ENCODE measurements at places on chromosomes 6 and 20. TPM values are rescaled to one million over a fixed set of nuclear protein-coding genes. Genes with fewer than 3 reads are reported as not detected.

DNA sequence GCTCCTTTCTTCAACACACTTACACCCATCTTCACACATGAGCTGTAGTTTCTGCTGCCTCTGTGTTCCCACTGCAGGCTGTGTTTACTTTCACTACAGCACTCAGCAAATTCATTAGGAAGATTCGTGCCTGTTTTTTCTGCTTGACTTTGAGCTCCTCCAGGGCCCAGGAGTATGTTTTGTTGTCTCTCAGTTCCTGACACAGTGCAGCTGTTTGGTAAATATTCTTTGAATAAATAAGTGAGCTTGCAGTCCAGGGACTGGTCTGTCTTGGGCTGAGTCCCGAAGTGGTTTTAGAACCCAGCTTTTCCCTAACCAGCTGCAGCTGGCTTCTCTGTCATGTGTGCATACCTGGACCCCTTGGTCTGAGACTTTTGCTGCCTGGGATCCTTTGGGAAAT, 46.6 kb upstream of the CCN6 start:
- no peak for DNase-seq

DNA sequence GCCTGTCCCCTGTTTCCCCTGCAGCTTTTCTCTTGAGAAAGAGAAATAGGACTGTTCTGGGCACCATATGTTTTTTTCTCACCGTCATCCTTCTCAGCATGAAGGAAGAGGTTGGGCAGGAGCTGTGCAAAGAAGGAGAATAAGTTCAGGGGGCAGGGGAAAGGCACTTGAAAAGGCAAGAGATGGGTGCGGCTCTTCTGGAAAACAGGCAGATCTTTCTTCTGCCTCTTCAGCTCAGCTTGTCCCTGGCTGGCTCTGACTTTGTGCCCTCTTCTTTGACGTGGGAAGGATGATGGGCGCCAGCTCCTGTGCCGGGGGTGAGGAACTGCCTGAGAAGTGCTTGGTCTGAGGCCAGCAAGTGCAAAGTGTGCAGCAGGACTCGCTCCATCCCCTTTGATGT, 206.5 kb downstream of the DOK5 start:
- no peak for DNase-seq

GRCh38 chr6:136873748-136874147, 48.4 kb upstream of the SLC35D3 start:
- no peak for DNase-seq

DNA sequence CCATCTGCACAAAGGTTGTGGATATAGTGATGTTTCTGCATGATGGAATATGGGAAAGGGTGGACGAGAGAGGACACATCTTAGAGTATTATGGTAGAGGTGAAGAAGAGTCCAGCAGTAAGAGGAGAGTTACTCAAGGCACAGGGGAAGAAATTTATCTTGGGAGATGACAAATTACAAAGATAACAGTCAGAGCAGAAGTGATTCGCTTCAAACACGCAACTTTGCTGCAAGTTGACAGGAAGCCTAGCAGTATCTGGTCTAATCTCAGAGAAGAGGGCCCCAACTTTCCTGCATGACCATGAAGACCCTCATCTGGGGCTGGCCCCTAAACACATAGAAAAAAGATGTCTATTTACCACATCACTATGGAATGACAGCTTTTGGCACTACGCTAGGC, 1.2 kb upstream of the CALHM6 start:
- no peak for DNase-seq

DNA sequence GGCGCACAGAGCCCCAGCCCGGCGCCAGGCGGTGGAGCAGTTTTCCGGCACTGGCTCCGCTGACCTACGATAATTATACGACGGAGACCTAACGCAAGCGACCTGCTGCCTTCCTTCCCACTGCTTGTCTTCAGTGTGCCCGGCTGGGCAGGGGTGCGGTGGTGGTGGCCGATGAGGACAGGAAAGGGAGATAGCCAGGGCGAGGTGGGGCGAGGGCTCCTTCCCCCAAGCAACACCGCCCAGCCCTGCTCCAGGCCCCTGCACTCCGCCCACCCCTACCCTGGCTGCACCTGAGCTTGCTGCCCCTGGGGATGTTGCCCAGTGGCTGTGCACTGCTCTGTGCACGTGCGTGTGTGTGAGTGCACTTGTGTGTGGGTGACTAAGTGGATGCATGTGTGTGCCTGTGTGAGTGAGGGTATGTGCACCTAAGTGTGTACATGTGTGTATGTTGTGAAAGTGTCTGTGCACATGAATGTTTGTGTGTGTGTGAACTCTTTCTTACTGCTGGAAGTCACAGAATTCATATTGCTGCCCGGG, 42.6 kb upstream of the IRF4 start:
- no peak for DNase-seq

DNA sequence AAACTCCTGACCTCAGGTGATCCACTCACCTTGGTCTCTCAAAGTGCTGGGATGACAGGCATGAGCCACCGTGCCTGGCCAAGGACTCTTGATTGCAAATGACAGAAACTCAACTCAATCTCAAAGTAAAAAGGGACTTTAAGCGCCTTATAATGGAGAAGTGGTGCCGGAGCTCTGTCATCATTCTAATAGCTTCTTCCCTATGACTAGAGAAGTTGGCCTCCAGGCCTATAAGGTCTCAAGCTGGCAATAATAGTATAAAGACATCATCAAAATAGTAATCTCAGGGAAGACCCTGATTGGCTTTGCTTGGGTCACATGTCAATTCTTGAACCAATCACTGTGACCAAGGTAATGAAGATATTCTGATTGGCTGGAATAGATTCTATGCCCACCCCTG, 8.5 kb upstream of the KIAA1755 start:
- no peak for DNase-seq

DNA sequence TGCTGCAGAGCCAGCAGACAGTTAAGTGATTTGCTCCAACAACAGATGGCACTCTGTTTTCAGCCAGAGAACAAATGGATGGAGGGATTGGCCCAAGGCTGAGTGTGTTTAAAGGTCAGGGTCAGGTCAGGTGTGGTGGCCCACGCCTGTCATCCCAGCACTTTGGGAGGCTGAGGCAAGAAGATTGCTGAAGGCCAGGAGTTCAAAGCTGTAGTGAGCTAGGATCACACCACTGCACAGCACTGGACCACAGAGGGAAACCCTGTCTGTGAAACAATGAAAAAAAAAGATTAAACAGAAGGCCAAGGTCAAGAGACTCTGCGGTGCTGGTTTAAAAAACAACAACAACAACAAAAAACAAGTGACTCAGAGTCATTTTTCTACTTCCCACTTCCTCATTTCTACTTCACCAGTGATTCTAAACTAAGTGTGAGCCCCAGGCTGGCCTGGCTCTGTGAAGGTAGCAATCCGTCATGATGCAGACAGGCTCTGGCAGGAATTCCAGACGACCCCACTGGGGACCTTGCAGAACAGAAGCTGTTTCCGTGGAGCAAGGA, 42.5 kb upstream of the ARMC2 start:
- DNase-seq: no peak

DNA sequence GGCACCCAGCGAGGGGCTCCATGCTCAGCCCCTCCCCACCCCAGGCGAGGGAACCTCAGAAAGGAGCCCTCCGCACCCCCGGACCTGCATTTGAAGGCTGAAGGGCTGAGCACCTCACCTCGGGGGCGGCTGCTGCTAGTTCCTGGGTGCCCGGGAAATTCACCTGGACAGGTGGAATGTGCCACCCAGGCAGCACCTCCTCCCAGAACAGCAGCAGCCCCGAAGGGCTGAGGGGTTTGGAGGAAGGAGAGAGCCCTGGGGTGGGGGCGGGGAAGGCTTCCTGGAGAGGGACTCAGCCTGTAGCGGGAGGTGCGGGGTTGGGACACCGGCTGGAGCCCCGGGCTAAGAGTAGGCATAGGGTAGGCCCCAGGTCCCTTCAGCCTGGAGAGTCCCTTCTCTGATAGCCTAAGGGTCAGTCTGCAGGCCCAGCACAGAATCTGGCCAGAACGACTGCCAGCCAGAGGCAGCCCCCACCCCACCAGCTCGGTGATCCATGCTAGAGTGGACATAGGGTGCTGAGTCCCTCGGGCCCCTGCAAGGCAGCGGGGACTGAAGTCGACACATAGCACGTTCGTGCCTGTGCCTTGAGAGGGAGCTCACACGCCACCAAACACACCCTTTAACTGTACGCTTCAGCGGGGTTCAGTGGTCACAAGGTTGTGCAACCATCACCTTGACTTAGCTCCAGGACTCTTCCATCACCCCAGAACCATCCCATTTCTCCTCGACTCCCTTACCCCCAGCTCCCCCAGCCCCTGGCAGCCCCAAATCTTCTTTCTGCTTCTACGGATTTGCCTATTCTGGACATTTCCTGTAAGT, 180.9 kb downstream of the TAF4 start:
- no peak for DNase-seq

DNA sequence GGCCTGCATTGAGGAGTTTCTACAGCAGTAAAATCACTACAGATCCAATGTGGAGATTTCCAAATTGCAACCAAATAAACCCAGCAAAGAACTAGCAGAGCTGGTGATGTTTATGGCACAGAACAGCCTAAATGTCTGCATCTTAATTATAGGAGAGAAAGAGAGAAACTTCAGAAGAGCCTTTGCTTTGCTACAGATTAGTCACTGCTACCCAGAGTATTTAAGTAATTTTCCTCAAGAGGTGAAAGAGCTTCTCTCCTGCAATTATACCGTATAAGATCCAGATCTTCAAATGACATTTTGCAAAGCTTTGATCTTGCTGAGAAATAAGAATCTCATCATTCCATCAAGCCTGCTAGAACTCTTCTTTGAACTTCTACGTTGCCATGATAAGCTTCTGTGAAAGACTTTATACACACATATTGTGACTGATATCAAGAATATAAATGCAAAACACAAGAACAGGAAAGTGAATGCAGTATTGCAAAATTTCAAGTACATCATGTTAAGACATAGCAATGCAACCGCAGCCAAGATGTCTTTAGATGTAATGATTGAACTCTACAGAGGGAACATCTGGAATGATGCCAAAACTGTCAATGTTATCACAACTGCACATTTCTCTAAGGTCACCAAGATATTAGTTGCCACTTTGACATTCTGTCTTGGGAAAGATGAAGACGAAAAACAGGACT, 48.0 kb downstream of the MKKS start:
- no peak for DNase-seq

DNA sequence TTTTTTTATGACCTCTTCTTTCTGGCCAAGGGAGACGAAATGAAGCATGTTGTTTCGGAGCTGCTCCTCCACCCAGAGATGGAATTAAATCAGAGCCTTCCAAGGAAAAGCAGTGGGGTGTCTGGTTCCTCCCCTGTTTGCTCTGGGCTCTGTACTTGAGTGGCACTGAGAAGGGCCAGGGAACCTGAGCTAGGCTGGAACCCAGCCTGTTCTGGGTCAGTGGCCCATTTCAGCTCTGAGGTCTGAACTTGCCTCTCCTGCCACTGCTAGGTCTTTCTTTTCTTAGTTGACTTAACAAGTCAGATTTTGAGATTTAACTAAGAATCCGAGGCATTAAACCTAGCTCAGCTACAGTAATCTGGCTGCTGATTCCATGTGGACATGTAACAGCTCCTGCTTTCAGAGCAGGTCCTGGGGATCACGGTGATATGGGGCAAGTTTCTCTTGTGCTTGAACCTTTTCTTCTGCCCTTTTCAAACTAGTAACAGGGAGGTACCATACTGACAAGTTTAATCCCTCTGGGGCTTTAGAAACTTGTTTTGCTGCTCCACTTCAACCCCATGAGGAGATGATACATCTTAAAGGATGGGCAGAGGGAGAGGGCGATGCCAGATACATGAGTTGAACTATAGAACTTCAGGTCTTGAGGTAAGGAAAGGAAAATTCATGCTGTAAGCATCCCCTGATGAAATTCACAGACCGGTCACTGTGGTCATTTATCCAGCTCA, 101.1 kb downstream of the SLC24A3 start:
- DNase-seq: no peak

DNA sequence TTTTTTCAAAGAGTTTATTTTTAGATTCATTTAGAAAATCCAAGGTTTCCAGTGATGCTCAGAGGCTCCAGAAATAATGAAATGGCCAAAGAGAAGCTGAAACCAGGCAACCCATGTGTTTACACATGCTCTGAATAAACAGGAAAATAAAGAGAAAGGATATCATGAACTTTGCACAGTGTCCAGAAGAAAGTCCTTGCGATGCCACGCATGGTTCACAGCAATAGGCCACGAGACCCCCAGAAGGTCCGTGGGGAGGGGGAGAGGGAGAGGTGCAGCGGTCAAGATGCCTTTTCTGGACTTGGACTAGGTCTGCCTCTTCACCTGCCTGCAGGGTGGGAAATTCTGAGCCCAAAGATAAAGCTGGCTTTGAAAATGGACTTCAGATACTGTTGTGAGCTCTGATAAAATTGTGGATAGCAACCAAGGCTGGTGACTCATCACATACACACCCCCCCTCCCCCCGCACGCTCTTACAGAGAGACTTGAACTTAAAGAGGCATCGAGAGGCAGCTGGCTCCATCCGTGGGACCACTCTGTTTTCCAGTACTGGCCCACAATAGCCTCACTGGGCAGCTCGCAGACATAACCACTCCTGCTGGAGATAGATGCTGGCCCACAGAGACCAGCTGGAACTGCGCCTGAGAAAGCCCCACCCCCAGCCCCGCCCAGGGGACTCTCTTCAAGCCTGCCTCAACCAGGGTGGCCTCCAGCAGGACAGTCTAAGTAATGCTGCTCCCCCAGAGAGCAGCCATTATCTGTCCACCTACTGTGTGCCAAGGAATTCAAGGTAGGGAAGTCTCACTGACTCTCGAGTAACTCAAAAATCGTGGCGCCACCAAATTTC, 21.2 kb upstream of the NFATC2 start:
- no peak for DNase-seq

DNA sequence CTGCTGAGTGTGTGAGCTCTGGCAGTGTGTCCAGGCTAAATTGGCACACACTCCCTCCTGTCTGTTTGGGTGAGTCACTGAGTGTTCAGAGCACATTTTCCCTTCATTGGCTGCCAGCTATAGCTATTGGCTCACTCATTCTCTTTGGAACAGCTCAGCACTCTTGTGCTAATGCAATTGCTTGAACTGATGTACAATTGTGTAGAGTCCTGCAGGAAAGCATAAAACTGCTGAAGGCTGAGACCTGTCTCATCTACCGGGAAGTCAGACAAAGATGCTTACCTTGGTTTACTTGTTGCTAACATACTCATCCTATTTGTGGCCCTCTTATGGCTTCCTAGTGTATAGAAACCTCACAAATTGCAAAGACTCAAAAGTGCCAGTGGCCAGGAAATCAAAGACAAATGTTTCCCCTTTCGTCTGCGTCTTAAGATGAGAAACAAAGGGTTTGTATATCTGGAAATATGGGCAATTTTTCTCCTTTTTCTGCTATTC, 351.0 kb downstream of the BCKDHB start:
- no peak for DNase-seq

DNA sequence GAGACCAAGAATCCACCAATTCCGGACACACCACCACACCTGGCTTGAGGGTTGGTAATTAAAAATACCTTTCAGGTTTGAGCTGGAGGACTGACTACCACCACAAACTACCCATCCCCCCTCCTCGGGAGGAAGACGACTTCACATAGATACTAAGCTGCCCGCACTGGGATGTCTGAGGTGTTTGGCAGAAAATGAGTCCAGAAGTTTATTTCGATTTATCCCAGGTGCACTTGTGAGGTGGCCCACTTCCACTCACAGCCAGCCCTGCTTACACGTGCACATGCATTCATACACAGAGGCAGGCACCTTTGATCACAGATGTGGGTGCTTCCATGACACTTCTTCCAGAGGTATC, 187.1 kb downstream of the ID4 start:
- DNase-seq: peak; percentile 89

The RAD21L1 gene
- not detected for total RNA-seq

The TP53TG5 gene
- total RNA-seq: not detected

The PARD6B gene
- total RNA-seq: 2.1 TPM

The SRMS gene
- total RNA-seq: not detected

The ADISSP gene
- 56.5 TPM for total RNA-seq

The NRN1 gene
- total RNA-seq: 21.9 TPM

All from esophagus muscularis mucosa (tissue), 4 donors.